NCI-H510A (cell line): ENCODE measurements at places on chromosomes 16 and 17.

- DNase-seq: no peak
Observed at GRCh38 chr17:80868022-80868609, 123.5 kb upstream of the CHMP6 start.

- no peak for DNase-seq
Observed at GRCh38 chr16:50167556-50167955, 14.4 kb downstream of the TENT4B start.

DNA sequence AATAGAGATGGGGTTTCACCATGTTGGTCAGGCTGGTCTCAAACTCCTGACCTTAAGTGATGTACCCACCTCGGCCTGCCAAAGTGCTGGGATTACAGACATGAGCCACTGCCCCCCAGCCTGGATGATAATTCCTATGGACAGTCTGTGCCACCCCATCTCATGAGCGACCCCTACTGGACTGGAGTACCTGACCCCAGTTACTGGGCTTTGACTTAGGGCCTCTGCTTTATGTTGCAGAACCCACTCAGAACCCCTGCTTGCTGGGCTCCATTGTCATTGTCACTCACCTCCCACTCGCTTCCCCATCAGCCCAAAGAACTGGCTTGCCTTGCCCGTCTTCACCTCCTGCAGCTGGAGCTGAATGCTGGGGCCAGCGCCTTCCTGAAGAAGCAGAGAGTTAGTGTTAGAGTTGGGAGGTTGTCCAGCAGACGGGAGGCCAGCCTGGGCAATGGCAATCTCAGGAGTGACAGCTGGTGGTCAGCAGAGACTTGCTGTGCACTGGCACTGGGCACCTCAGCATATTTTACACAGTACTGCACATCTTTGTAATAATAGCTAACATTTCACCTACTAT lies 4.0 kb downstream of the TAC4 start:
- DNase-seq: no peak

GRCh38 chr16:11250786-11251524 lies 5.0 kb downstream of the SOCS1 start:
- no peak for DNase-seq

DNA sequence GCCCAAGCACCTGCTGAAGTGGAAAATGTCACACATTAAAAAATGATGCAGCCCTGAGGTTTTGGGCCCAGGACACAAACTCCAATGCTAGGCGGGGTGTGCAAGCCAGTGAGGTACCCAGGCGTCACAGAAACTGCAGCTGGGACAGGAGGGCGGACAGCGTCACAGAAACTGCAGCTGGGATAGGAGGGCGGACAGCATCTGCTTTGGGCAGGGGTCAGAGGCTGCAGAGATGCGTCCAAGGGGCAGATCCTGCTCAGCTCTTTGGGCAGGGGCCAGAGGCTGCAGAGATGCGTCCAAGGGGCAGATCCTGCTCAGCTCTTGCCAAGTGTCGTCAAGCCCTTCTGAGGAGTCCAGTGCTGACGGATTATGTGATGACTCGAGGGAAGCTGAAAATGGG lies 43.9 kb upstream of the RCVRN start:
- DNase-seq: no peak

GRCh38 chr17:38572669-38573365 lies 32.9 kb downstream of the SRCIN1 start:
- DNase-seq: peak; percentile 78

- no peak for DNase-seq
Observed at GRCh38 chr17:41111151-41111885, 6.1 kb downstream of the KRTAP4-9 start.

- no peak for DNase-seq
Observed at GRCh38 chr16:46996952-46997458, 23.5 kb upstream of the DNAJA2 start.

- no peak for DNase-seq
Observed at GRCh38 chr17:14959106-14959648, 305.9 kb downstream of the PMP22 start.

DNA sequence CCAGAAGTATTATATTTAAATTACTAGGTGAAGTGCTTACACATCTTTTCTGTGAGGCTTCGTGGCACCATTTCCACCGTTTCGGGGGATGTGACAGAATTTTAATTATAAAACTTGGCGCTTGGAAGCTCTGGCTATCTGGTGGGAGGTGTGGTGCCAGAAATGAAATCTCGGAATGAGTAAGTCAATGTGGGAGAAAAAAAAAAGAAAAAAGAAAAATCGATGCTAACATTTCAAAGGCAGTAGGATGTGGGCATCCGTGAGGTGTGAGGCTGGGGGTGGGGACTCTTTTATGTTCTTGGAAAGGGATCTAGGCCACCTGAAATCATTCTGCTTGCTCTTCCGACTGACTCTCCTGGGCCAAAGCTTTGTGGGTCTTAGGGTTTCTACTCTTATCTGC lies 21.9 kb downstream of the CPPED1 start:
- DNase-seq: no peak

GRCh38 chr16:82149536-82149935 lies 20.5 kb downstream of the MPHOSPH6 start:
- DNase-seq: no peak

DNA sequence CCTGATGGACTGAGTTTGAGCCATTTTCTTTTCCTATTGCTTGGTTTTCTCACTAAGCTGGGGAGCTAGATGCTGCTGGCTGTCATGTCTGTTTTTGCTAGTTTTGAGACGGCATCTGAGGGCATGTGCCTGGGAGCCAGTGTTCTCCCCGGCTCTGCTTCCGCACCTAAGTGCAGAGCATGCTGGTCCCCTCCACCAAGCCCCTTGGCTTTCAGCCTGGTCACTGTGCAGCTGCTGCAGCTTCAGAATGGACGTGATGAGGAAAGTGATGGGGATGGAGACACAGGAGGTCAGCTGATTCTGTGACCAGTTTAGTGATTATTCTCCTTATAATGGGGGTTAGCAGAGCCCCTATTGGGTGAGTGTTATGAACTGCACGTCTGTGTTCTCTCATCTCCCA lies 28.5 kb downstream of the DNAH17 start:
- DNase-seq: no peak

DNA sequence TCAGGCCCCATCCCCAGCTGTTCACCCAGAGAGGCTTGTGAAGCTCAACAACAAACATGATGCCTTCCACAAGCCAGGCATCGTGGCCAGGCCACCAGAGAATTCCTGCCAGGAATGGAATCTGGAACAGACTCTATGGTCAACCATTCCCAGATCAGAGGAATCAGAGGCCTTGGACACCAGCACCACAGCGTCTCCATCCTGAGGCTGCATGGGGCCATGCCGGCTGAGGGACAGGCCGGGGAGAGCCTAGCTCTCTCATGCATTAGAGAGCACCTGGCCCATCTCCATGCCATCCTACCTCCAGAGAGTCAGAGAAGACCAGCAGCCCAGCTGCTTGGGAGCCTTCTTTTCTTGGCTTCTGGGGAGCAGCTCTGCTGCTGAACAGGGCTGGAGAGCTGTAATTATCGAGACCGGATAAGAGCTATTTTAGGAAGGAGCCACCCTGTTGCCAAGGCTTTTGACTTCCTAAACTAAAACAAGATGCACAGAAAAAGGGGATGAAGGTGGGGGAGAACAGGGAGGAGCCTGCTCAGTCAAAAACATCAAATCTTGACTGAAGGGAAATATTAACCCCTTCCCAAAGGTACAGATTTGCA lies 24.5 kb upstream of the MTMR4 start:
- DNase-seq: no peak

GRCh38 chr16:67539691-67540635 lies 11.3 kb downstream of the RIPOR1 start:
- no peak for DNase-seq

DNA sequence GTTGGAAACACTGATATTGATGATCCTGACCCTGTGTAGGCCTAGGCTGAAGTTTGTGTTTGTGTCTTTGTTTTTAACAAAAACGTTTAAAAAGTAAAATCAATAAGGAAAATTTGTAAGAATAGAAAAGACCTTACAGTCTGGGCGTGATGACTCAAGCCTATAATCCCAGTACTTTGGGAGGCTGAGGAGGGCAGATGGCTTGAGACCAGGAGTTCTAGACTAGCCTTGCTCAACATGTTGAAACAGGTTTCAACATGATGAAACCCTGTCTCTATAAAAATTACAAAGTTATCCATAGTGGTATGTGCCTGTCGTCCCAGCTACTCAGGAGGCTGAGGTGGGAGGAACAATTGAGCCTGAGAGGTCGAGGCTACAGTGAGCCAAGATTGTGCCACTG lies 18.3 kb upstream of the TOM1L1 start:
- no peak for DNase-seq
